ENCODE measurements at places on chromosomes 6 and 20.

DNA sequence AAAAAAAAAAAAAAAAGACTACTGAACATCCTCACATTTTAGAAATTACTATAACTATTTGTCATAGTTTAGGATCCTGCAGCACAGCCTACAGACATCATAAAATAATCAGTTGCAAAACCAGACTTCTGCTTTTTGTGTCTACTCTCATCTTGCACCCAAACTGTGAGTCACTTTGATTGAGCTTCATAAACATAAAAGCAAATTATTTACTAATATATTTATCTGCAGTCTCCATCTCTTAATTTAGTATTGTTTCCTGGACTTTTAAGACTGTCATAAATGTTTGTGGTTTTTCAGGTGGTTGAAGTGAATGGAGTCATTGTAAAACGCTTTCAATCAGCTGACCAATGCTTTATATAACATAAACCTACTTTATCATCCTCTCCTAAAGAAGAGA lies 14.8 kb upstream of the CALHM6 start:
- no peak for DNase-seq

GRCh38 chr6:53436526-53437303 lies 88.0 kb upstream of the ELOVL5 start:
- DNase-seq, result no peak

DNA sequence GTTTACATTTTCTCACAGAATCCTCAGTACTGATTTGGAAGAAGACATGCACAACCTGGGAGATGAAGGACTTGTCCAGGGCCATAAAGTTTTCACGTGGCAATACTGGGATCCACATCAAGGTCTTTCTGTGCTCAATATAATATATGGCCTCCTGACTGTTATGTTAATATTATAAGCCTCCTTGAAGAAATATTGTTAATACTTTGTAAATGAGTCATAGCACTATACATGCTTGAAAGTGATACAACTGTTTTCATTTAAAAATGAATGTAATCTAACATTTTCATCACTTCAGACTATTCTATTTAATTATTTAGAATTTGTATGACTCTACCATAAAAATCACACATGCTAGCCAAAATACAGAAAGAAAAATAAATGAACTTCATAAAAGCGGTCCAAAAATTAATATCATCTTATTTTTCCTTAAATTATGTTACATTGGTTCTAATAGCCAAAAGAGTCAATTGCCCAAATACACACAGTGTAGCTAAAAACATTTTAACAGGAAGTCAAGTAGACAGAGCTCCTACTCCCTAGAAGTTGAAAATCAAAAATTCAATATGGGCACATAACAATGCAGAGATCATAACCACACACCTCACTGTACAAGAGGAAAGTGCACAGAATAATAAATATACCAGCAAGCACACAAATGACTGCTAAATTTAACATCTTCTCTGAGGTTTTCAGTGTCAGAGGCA lies 188.0 kb upstream of the HDDC2 start:
- DNase-seq, result no peak

DNA sequence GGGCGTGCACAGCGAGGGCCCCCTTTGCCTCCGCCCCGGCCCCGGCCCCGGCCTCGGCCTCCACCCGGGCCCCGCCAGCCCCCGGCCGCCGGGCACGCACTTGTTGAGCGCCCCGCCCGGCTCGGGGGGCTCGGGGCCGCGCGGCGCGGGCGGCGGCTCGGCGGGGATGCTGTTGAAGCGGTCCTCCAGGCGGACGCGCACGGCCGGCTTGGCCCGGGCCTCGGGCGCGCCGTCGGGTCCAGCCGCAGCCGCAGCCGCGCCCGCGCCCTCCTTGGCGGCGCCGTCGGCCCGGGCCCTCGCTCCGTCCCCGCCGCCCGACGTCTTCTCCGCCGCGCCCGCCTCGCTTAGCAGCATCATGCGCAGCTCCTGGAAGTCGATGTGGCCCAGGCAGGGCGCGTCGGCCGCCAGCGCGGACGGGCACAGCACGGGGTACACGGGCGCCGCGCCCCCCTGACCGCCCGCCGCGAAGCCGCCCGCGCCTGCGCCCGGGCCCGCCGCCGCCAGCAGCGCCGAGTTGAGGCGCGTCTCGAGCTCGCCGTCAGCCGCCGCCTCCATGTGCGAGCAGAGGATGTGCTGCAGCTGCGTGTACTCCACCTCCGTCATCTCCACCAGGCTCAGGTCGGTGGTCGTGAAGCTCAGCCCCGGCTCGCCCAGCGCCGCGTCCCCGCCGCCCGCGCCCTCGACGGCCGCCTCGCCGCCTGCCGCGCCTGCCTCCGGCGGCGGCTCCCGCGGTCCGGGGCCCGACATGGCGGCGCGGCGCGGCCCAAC lies 514 bp downstream of the TCFL5 start:
- DNase-seq, result peak; percentile 47

- peak; percentile 89 for DNase-seq
Observed at GRCh38 chr20:571754-572441, 28.3 kb upstream of the CSNK2A1 start.

DNA sequence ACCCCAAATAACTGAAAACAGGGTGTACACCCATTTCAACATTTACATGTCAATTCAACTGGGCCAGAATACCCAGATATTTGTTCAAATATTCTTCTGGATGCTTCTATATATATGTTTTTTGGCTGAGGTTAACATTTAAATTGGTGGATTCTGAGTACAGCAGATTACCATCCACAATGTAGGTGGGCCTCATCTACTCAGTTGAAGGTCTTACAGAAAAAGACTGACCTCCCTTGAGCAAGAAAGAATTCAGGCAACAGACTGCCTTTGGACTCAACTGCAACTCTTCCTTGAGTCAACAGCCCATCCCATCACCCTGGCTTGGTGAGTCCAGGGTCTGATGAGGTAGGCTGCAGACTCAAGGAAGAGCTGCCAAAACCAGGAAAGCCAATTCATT lies 84.1 kb downstream of the ATG5 start:
- no peak for DNase-seq

- DNase-seq, result no peak
Observed at GRCh38 chr6:100188754-100189153, 194.7 kb upstream of the MCHR2 start.

- peak; percentile 89 for DNase-seq
Observed at GRCh38 chr6:89079511-89080234, 878 bp upstream of the PNRC1 start.

GRCh38 chr6:158013904-158014504 lies 32.3 kb downstream of the SYNJ2 start:
- no peak for DNase-seq

All from muscle of leg (tissue), 16 donors.